Activated CD4-positive, alpha-beta T cell treated with anti-CD3 and anti-CD28 coated beads, Interleukin-2, amount 50 U/mL, for 1 hour (primary cell): ENCODE measurements at places on chromosomes 13 and 19.

- no peak for DNase-seq
Measured at GRCh38 chr13:41645331-41645730, 188.0 kb downstream of the RGCC start.

- no peak for DNase-seq
Measured at GRCh38 chr13:67299751-67300150, 69.6 kb upstream of the PCDH9 start.

GRCh38 chr19:3266792-3267514, 42.5 kb downstream of the CELF5 start:
- no peak for DNase-seq

DNA sequence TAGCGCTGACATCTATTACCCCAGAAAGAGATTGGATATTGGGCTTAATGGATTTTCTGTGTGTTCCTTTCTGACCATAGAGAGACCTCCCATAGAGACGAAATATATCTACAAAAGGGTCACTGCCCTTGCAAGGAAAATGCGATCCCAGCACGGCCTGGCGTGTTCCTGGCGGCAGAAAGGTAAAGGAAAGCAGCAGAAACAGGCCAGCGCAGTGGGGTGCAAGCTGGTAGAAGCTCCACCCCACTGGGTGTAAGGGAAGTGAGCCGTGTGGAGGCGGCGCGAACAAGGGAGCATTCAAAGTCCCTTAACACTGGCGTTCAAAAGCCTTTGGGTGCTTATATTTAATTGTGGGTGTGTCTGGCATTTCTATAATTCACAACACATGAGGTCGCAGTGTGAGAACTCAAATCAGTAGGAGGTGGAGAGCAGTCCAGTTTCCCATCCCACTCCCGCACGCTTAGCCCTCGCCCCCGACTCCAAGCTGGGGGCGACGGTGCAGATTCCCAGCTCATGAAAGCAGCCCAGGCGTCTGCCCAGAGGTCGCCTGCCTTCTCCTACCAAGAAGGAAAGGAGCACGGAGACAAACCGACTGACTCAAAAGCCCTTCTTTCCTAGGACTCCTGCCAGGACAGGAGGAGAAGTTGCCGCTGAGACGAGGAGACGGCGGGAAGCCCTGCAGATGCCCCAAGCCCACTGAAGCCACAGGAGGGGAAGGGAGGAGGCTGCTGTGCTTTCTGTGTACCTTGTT, 478.4 kb downstream of the FOXO1 start:
- peak; percentile 59 for DNase-seq

DNA sequence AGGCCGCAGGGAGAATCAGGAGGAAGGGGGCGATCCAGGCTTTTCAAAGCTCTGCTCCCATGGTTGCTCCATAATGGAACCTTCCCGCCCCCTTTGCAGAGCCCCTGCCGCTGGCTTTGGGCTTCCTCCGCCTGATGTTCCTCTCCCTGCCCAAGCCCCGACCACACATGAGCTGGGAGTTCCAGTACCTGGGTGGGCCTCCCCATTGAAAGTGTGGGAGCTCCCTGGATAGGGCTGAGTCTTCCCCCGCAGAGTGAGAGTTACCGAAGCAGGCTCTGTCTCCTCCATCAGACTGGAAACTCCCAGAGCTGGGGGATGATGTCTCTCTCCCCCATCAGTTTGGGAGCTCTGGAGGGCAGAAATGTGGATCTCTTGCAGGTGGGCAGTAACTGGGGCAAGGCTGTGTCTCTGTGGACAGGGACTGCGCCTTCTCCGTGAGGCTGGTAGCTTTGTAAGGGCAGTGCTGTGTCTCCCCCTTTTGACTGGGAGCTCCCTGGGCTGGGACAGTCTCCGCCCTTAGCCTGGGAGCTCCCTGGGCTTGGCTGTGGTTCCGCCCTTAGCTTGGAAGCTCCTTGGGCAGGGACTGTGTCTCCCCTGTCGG, 722 bp downstream of the DCAF15 start:
- DNase-seq: no peak

- DNase-seq: no peak
Measured at GRCh38 chr19:42281827-42282762, 13.0 kb downstream of the CIC start.

GRCh38 chr13:111659842-111660241, 339.4 kb downstream of the TEX29 start:
- no peak for DNase-seq

DNA sequence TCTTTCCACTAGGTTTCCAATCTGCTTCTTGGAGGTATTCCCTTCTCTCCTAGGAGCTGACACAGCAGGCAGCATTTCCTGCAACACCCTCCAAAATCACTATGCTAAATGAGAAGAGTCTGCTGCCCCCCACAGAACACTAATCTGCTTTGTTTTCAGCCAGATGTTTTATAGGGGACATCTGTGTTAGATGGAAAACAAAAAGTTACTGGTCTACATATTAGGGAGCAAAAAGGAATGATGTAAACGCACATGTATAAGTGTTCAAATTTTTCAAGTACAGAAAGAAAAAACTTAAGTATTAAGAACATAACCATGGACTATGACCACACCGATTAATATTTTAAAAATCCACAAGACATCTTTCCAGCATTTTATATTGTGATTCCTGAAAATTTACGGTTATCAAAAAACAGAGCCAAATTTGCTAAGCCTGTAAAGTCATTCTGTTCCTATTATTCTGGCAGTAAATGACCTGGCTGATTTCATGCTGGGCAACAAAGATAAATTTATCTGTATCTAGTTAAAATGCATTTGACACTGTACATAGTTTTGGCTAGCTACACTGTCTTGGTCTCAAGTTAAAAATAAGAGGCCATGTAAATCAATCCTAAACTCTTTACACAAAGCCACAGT, 63.3 kb downstream of the DCLK1 start:
- no peak for DNase-seq

DNA sequence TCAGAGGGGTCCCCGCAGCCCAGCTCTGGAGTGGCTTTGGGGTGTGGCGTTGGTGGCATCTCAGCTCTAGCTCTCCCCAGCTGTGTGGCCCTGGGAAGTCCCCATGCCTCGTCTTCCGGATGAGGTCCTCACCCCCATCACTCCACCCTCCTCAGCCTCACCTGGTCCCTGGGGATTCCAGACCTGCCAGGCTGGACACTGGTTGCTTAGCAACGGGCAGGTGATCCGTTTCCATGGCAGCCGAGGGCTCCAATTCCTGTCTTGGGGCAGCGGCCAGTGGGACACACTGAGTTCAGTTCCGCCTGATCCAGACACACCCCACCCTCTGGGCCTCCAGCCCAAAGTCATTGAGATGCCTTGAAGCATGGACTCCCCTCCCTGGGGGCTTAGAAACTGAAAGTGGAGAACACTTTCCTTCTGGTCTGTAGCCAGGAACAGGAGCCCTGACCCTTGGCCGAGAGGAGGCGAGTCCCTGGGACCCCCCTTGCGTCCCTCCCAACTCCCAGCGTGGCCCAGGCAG, 7.7 kb upstream of the MISP start:
- no peak for DNase-seq

DNA sequence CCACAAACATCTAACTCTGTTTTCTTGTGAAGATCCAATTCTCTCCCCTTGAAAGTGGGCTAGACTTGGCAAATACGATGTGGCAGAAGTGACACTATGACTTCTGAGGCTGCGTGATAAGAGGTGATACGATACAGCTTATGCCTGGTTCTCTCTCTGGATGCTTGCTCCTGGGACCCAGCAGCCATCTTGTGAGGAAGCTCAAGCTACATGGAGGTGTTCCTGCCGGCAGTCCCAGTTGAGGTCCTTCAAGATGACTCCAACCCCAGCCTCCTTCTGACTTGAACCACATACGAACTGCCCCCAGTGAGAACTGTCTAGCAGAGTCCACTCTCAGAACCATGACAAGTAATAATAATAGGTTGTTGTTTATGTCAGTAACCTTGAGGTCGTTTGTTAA, 10.7 kb upstream of the FEM1A start:
- DNase-seq: no peak

- no peak for DNase-seq
Measured at GRCh38 chr13:102816708-102817107, 17.8 kb downstream of the BIVM start.

- peak; percentile 45 for DNase-seq
Measured at GRCh38 chr13:19862481-19863313, 752 bp downstream of the ZMYM5 start.

DNA sequence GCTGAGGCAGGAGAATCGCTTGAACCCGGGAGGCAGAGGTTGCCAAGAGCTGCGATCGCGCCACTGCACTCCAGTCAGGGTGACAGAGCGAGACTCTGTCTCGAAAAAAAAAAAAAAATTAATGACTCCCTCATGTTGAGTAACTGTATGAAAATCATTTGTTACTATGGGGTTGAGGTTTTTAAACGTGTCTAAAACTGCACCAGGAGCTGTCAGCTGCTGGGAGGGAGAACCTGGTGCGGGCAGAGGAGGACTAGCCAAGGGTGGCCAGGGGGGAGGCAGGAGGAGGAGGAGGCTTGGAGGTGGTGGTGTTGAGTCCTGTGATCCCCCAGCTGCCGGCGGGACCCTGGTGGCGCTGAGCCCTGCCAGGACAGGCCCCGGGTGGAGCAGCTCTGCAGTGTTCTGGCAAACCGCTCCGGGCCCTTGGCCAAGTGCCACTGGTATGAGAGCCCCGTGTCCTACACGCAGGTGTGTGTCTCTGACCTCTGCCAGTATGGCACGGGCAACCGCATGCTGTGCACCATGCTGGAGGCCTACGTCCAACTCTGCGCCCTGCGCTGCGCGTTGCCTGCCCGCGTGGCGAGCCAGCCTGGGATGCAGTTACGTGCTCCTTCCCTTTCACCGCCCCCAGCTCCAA, 17.1 kb upstream of the FXYD3 start:
- DNase-seq: no peak

DNA sequence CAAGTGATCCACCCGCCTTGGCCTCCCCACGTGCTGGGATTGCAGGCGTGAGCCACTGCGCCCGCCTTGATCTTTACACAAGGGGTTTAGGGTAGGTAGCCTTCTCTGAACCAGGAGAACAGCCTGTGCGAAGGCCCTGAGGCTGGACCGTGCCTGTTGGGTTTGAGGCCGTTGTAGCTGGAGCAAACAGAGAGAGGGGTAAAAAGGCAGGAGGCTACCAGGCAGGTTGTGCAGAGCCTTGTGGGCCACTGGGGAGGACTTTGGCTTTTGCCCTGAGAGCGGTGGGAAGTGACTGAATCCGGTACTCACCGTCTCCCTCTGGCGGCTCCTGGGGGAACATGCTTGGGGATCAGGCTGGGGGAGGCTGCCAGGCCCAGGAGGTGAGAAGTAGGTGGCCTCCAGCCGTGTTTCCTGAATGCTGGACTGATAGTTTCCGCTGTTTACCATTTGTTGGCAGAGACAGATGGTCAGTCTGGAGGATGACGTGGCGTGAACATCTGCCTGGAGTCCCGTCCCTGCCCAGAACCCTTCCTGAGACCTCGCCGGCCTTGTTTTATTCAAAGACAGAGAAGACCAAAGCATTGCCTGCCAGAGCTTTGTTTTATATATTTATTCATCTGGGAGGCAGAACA, 24.6 kb downstream of the SPC24 start:
- DNase-seq: peak; percentile 76

GRCh38 chr19:47274891-47275761, 441 bp downstream of the INAFM1 start:
- DNase-seq: no peak

- DNase-seq: no peak
Measured at GRCh38 chr19:51714848-51715247, 8.9 kb downstream of the HAS1 start.

GRCh38 chr19:18063463-18063862, 23.3 kb downstream of the IL12RB1 start:
- peak; percentile 27 for DNase-seq

GRCh38 chr19:51365965-51366388, at the start of gene ETFB:
ETFB (minus strand) TSS chr19:51366388; CDS start chr19:51366326, 62 bp downstream.
- DNase-seq: no peak

DNA sequence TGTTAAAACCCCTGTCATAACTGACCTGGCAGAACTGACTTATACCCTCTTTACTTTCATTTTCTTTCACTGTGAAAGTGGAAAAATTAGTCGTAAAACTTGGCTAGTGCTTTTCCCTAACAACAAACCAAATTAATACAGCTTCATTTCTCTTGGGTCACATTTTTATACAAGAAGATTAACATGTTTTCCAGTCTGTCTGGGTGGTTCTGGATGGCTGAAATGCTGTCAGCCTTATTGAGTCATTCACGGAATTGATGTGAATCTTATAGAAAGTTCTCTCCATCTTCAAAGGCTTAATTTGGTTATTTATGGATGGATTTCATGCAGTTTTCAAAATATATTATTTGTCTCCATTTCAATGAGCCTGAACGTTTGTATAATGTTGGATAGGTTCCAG, 440.0 kb downstream of the KCTD12 start:
- DNase-seq: no peak

GRCh38 chr13:20054586-20054985, 96.1 kb downstream of the ZMYM2 start:
- DNase-seq: no peak

DNA sequence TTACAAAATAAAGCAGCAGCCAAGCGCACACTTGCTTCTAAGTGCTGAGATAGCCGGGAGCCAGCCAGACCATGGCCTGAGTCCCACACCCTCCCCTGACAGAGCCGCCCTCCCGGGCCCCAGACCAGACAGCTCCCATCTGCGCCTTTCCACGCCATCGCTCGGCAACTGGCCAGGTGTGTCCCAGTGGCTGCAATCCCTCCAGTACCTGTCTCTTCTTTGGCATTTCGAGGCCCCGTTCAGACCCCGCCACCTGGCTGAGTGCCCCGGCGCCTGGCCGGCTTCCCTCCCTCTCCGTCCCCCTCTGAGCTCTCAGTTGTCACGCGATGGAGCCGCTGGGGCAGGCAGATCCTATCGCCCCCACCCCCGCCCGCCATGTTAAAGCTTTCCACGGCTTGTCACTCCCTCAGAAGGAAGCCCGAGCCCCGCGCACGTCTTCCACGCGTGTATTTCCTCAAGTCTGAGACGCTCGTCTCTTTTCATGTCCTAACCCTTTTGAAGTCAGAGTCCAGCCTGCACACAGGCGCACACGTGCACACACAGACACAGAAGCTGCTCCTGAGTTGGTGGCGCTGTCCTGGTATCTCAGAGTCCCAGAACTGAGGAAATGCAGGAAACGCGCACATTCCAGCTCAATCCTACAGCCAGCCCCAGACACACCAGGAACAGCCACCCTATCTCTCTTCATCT, 7.9 kb downstream of the MLLT1 start:
- no peak for DNase-seq

DNA sequence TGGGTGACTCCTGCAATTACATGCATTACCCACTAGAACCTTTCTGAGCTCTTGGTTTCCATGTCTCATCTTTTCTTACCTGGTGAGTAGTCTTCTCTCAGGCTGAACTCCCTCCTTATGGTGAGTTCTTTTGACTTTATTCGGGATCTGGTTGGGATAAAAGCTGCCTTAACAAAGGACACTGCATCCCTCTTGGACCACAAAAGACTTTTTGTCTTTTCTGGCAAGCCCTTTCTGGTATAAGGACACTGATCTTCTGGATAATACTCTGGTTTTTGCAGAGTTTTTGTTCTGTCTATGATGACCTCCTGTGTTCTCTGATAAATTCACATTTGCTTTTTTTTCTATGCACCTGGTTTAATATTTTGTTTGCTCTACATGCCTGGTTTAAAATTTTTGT, 66.7 kb downstream of the SLITRK1 start:
- DNase-seq: no peak

- no peak for DNase-seq
Measured at GRCh38 chr19:54883228-54883627, 9.2 kb downstream of the FCAR start.

GRCh38 chr19:57171551-57172081, 4.3 kb upstream of the DUXA start:
- DNase-seq: peak; percentile 12
